T-helper 2 cell (primary cell): ENCODE measurements at places on chromosomes 2 and 18.

- no peak for DNase-seq
These were observed 24.9 kb upstream of the YWHAQ start for GRCh38 chr2:9655441-9656269.

DNA sequence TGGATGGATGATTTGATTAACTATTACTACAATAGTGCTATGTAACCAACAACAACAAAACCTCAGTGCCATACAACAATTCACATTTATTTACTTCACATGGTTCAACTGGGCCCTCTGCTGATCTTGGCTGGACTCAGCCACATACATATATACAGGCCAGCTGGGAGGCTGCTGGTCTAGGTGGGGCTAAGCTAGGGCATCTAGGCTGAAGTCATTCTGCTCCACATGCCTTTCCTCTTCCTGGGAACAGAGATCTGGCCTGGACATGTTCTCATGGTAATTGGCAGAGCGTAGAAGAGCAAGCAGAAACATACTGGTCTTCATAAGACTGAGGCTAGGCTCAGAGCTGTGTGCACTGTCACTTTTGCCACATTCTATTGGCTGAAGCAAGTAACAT is 102.8 kb upstream of the RNF152 start:
- no peak for DNase-seq

DNA sequence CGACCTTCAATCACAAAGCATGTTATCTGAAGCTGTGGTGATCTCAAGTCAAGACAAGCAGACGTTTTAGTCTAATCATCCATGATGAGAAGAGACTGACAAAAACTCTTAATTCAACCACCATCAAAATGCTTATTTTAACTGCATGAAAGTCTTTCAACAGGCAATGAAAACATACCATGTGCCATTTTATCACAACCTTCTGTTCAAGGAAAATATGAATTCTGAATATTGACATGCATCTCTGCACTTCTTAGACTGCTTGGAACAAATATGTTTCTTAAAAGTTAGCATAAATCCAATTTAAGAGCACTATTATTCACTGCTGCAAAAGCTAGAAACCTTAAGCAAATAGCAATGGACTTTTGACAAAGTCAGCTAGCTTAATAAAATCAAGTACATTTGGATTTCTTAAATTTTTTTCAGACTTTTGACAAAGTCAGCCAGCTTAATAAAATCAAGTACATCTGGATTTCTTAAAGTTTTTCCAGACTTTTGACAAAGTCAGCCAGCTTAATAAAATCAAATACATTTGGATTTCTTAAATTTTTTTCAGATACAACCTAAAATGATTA is 70.9 kb downstream of the OLA1 start:
- DNase-seq, result no peak

- DNase-seq, result no peak
These were observed 460.5 kb downstream of the TGIF1 start for GRCh38 chr18:3910512-3910911.

- DNase-seq, result no peak
These were observed 58.4 kb downstream of the DYSF start for GRCh38 chr2:71511776-71512175.

- no peak for DNase-seq
These were observed 124.9 kb downstream of the B3GNT2 start for GRCh38 chr2:62320657-62321357.

DNA sequence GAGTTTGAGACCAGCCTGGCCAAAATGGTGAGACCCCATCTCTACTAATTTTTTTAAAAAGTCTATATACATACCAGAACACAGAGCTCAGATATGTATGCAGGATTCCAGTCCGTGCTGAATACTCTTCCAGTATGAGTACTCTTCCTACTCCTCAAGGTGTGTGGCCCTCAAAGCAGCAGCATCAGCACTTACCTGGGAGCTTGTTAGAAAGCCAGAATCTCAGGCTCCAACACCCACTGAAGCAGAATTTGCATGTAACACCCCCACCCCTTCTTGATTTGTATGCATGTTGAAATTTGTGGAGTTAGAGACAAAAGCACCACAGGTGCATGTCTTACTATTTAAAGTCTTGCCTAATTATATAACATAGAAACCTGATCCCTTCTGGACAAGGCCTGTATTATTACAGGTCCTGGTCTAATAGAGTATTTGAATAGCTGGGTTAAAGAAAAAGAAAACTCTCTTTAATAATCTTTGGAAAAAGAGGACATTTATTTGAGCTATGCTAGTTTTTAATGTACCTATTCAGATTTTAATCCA is 50.3 kb upstream of the NFE2L2 start:
- no peak for DNase-seq
